ENCODE measurements at places on chromosomes 5 and 9.

DNA sequence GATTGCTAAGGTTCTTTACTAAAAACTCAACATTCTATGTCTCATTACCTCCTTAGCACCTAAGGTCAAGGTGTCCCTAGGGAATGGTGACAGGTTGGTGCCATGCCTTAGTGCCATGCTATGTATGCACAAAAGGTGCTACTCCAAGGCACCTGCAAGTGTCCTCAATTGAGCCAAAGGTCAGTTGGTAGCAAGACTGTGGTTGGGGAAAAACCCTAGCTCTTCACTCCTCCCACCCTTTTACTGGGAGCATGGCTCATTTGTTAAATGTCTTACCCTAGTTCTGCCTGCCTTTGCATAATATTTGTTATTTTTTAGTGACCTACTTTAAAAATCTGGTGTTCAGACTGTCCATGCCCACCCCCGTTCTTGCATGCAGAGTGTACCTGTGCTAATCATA is 17.0 kb downstream of the ACO1 start:
- DNase-seq = no peak

DNA sequence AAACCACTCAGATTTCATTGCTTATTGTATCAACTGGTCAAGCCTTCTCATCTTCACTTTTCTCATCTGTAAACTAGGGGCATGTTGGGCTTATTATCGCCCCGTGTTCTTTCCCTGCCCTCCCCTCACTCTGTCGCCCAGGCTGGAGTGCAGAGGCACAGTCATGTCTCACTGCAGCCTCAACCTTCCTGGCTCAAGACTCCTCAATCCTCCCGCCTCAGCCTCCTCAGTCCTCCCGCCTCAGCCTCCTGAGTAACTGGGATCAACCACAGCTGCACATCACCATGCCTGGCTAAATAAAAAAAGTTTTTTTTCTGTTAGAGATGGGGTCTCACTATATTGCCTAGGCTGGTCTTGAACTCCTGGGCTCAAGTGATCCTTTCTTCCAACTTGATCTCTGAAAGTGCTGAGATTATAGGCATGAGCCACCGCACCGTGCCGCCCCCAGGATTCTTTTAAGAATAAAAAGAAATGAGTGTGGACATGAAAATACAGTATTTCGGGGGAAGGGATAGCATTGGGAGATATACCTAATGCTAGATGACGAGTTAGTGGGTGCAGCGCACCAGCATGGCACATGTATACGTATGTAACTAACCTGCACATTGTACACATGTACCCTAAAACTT is 2.0 kb downstream of the MAML1 start:
- DNase-seq = no peak

GRCh38 chr5:108125771-108126511 is 256.0 kb downstream of the FBXL17 start:
- DNase-seq = no peak

GRCh38 chr5:133824661-133825254 is 143.7 kb downstream of the C5orf15 start:
- peak; percentile 4 for DNase-seq

- DNase-seq = no peak
These were observed 43.5 kb downstream of the UNC13B start for GRCh38 chr9:35205340-35205739.

DNA sequence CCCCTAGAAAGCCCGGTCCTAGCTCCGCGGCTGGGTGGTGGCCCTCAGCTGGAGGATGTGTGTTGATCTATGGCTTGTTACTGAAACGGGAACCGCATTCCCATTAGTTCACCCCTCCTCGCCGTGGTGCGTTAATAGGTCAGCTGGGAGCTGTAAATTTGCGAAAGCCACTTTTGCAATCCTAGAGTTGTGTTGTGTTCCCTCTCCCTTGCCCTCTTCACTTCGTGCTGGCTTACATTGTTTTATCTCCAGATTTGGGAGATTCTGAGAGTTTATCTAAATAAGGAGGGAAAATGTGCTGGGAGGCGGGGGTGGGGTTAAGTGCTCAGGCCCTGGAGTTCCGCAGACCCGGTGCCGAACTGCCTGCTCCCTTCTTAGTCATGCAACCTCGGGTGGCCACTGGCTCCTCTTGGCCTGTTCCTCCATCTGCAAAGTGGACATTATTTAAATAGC is 62.8 kb downstream of the HMCN2 start:
- no peak for DNase-seq

DNA sequence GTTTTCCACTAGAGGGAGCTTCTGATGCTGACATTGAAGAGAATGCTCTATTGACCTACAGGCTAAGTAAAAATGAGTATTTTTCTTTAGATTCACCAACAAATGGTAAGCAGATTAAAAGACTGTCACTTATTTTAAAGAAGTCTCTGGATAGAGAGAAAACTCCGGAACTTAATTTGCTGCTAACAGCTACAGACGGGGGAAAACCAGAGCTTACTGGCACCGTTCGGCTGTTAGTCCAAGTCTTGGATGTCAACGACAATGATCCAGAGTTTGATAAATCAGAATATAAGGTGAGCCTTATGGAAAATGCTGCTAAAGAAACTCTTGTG is 764 bp downstream of the PCDHA11 start:
- no peak for DNase-seq

DNA sequence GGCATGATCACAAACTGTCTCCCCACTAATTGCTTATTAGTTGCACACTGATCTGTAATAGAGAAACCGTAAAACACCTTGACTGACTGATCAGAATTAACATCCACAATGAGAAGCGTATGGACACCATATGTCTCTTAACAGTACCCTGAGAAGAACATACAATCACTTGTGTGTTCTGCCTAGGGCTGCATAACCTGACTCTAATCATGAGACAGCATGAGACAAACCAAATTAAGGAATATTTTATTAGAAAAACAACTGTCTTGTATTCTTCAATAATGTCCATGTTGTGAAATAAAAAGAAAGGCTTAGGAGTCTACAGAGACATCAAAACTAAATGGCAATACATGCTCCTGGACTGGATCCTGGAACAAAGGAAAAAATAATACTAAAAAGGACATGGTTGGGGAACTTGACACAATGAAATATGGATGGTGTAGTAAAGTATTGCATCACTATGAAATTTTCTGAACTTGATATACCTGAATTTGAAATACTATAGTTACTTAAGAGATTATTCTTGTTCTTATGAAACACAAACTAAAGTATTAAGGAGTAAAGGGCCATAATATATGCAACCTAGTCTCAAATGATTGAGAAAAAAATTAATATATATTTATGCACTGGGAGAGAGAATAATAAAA is 162.1 kb downstream of the CWC27 start:
- DNase-seq = no peak

GRCh38 chr5:72063219-72063819 is 44.0 kb upstream of the MAP1B start:
- no peak for DNase-seq

DNA sequence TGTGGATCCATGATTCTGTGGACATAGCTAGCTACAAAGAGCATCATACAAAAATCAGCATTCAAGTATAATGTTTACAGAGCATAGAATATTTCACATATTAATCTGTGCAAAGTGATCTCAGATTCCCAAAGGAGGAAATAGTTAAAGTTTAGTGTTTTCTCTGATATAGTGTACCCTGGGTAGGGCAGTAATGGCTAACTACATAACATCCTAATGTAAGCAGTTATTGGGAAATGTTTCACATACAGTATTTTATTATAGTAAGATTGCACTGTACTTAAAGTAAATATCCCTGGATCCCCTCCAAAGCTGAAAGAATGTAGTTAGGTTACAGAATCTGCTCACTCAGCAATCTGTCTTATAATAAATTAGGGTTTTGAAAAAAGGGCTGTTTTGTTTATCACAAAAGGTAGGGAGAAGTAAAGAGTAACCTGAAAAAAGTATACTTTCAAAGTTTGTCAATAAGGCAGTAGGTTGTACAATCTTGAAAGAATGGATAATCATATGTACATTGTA is 52.5 kb upstream of the SMARCA2 start:
- DNase-seq = no peak

DNA sequence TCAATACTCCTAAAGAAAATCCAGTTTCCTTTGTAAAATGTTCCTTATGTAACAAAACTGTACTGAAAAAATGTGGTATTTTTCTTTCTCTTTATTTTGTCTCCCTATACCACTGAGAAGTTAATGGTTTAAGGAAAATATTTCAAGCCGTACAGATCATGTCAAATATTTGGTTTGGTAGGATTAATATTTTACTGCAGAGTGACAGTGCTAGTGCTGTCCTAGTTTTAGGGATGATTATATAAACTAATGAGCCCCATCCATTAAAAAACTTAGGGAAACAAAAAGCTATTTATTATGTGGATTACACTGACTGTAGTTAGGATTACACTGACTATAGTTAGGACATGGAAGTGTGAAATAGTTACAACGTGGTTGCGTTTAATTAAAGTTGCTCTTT is 209.1 kb downstream of the CD180 start:
- DNase-seq = no peak

GRCh38 chr5:124021776-124022175 is 509.8 kb downstream of the CSNK1G3 start:
- no peak for DNase-seq

GRCh38 chr9:4324513-4324912 is 24.6 kb upstream of the GLIS3 start:
- no peak for DNase-seq

GRCh38 chr5:120778491-120779484 is 314.7 kb downstream of the PRR16 start:
- DNase-seq = no peak

DNA sequence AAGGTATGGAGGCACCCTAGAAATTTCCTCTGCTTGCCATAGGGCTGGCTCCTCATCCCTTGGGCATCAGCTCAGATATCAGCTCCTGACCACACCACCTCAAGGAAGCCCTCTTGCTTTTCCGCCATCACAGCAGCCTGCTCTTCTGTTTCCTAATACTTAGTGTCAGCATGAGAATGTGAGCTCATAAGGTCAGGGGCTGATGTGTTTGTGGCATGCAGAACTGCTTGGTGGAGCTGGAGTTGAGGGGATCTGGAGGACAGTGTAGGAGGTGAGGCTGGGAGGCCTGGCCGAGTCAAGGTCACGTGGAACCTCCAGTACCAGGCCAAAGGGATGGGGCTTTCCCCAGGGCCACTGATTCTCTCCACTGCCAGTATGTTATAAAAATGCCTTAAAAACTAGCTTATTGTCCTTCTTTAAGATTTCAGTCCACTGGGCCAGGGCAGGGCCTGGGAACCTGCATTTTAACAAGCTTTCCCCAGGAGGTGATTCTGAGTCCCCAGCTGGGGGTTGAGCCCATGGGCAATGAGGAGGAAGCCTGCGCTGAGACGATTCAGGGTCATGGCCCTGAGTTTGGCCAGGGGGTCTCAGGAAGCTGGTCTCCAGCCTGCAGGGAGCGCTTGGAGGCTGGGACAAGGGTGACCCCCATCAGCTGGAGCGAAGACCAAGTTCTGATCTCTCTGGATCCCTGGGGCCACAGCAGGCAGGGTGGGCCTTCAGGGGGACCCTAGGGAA is 28.6 kb downstream of the DAB2IP start:
- DNase-seq = no peak

DNA sequence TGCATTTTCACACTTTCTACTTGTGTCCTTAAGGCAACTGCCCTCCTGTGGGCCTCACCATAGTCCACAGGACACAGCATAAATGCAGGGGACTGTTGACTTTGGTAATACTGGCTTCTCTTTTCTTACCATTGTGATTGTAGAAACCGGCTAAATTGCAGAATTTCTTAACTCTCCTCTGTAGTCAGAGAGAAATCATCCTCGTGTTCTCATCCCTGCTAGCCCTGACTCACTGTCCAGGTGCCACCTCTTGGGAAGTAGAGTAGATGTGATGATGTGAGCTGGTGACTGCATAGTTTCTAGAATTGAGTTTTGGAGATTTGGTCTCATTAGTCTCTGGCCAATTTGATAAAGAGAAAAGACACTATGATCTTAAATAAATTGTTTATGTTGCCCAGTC is 5.5 kb downstream of the PHF24 start:
- DNase-seq = no peak

GRCh38 chr5:8865686-8866374 is 680.0 kb downstream of the SEMA5A start:
- no peak for DNase-seq

DNA sequence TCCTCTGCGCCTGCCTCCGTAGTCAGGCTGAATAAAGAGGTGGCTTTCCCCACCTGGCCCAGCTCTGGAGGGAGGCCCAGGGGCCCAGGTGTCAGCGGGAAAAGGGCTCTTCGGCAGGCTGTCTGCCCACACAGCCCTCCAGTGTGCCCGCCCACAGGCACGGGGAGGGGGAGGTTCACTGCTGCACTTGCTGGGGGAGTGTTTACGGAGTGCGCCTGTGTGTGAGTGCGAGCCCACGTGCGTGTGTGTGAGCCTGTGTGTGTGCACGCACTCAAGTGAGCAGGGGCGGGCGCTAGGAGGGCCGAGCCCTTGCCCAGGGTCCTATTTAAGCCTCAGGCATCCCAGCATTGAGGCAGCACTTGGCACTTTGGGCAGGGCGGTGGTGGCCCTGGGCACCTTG is 10.9 kb downstream of the DNLZ start:
- DNase-seq = no peak

DNA sequence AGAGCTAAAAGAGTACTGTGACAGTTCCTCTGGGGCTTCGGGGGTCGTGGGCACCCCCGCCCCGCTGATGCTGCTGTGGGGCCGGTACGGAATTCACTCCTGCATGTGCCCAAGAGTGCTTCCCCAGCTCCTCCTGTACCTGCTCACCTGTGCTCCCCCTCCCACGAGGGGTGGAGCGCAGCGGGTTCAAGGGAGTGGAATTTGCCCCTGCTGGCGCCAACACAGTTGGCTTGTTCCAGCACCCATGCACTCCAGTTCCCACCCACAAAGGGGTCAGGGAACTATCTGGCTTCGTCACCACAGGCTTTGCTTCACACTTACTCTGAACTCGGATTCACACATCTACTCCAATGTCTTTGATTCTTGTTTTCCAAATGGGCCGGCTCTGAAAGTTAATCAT is 1086.9 kb upstream of the CDH6 start:
- DNase-seq = no peak

DNA sequence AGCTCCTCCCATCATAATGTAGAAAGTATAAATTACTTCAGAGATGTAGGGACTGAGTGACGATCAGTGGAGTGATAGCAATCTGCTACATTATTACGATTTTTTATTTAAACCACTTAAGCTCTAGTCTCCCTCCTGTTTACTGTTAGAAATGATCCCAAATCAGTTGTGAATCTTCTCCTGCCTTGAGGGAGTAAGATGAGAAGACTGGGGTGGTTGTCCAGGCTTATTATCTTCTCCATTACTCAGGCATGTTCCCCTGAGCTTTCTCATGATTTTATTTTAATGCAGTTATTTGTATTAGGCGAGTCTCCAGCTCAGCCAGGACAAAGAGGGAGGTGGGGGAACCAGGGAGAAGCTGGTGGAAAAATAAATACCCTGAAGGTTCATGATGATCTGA is 48.2 kb upstream of the CTNNA1 start:
- DNase-seq = no peak

- no peak for DNase-seq
These were observed 139.2 kb upstream of the LHFPL2 start for GRCh38 chr5:78787783-78788182.

- no peak for DNase-seq
These were observed 287.7 kb downstream of the SLIT3 start for GRCh38 chr5:169013208-169013728.

DNA sequence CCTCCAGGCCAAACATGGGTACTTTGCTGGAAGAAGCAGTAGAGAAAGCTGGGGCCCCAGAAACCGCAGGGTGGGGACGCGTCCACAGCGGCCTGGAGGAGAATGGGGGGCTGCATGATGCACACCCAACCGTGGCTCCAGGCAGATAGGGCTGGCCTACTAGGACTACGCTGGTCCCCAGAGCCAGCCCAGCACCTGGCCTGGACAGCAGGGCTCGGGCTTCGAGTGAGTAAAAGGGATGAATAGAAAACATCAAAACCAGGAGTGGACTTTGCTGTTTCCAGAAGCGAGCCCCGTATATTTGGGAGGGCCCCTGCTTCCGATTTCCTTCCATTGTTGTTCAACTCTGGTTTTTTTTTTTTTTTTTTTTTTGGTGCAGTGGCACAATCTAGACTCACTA is 30.7 kb downstream of the DBH start:
- DNase-seq = no peak
